ENCODE measurements at places on chromosomes 4 and X. TPM values are rescaled to one million over a fixed set of nuclear protein-coding genes. Genes with fewer than 3 reads are reported as not detected.

Gene EREG
- total RNA-seq: 16.3 TPM

- DNase-seq: no peak
Measured at GRCh38 chr4:74764119-74764518, 30.2 kb downstream of the BTC start.

- DNase-seq: no peak
Measured at GRCh38 chrX:9942086-9942485, 25.1 kb upstream of the CLDN34 start.

Gene SCD5
- 6.7 TPM for total RNA-seq

DNA sequence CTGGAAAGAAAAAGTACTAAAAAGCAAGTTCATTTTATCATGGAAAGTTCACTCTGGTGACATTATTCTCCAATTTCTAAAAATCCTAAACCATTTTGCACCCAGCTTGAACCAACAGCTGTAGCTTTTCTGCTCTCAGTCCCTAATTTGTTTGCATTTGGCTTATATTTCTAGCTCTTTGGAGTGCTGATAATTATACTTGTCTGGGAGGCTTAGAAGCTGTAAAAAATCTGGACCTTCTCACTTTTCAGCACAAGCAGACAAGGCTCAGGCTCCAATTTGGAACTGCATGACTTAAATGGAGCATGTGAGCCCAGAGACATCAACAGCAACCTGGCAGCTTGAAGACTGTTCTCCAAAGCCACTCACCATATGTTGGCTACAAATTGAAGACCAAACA lies 170.9 kb upstream of the PCDH18 start:
- DNase-seq: no peak

GRCh38 chrX:32153585-32153984 lies 1057.8 kb downstream of the DMD start:
- DNase-seq: no peak

GRCh38 chr4:93384887-93385286 lies 443.7 kb upstream of the ATOH1 start:
- no peak for DNase-seq

DNA sequence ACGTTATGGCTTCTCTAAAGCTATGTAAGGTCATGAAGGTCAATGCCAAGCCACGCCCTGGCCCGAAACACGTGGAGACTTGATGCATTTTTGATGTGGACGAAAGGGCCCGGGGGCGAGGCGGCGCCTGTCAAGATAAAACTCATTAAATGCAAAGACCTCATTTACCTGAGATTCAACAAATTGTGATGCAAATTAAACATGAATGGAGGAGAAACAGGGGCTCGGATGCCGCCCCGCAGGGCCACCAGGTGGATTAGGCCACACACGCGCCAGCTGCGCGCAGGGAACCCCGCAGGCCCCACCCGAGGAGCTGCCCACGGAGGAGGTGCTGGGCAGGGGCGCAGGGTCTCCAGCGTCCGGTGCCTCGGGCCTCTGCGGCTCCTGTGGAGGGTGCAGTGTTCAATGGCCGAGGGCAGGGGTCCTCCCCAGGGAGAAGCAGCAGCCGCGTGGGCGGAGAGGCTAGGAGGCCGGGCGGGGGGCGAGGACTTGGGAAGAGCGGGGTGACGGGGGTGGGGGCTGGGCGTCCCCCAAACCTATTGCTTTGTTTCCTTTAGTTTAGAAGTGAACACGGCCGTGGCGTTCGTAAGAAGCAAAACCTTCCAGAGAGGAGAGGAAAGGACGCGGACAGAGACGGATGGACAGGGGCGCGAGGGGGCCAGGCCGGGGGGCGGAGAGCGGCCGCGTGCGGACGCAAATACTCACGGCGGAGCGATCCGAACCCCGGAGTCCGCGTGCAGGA lies 40.4 kb downstream of the CPLX1 start:
- no peak for DNase-seq

GRCh38 chr4:6008092-6008551 lies 10.1 kb downstream of the C4orf50 start:
- no peak for DNase-seq

GRCh38 chr4:42865572-42866189 lies 26.8 kb upstream of the GRXCR1 start:
- DNase-seq: peak; percentile 32

GRCh38 chr4:52015366-52015765 lies 4.8 kb downstream of the LRRC66 start:
- no peak for DNase-seq

Measured in omental fat pad (tissue), 4 donors.